NCI-H510A (cell line): ENCODE measurements at places on chromosomes 6 and 20.

- no peak for DNase-seq
Measured at GRCh38 chr6:68317366-68317765, 317.7 kb upstream of the ADGRB3 start.

- no peak for DNase-seq
Measured at GRCh38 chr6:38348371-38348770, 291.4 kb downstream of the BTBD9 start.

GRCh38 chr6:35640017-35640664 is 48.6 kb downstream of the FKBP5 start:
- no peak for DNase-seq

DNA sequence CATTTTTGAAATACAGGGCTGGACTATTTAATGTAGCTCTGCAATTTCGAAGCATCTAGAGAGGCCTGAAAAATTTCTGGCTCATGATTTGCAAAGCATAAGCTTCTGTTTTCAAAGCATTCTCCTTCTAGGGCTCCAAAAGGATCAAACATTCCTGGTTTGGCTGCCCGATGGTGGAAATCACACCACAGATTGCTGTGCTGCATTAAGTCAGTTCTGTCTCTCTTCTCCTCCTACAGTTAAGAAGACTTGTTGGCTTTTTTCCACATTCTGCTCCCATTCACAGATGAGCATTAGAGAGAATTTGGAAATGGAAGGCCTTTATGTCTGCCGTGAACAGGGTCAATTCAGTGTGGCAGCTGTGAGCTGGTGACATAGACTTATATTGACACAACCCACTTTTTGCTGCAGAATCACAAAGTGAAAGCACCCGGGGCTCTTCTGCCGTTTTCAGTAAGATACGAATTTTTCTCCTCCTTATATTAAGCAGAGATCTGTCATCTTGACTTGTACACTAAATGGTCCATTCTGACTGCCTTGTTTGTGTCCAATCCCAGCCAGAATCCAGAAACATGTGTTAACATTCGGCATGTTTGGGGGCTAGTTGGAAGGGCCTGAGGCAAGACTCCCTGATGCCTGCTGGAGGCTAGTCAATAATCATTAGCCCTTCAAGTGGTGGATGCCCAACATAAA is 330.8 kb upstream of the DEFB112 start:
- DNase-seq, result no peak

- no peak for DNase-seq
Measured at GRCh38 chr20:53792946-53793536, 199.4 kb upstream of the ZNF217 start.

- DNase-seq, result no peak
Measured at GRCh38 chr20:57061051-57061900, 205.2 kb downstream of the BMP7 start.

GRCh38 chr6:34151321-34152041 is 5.6 kb upstream of the GRM4 start:
- DNase-seq, result no peak

GRCh38 chr6:106199331-106199730 is 113.2 kb downstream of the PRDM1 start:
- no peak for DNase-seq

- DNase-seq, result no peak
Measured at GRCh38 chr6:11424395-11425034, 113.0 kb upstream of the TMEM170B start.

- DNase-seq, result no peak
Measured at GRCh38 chr6:24931718-24932691, 3.8 kb downstream of the RIPOR2 start.

DNA sequence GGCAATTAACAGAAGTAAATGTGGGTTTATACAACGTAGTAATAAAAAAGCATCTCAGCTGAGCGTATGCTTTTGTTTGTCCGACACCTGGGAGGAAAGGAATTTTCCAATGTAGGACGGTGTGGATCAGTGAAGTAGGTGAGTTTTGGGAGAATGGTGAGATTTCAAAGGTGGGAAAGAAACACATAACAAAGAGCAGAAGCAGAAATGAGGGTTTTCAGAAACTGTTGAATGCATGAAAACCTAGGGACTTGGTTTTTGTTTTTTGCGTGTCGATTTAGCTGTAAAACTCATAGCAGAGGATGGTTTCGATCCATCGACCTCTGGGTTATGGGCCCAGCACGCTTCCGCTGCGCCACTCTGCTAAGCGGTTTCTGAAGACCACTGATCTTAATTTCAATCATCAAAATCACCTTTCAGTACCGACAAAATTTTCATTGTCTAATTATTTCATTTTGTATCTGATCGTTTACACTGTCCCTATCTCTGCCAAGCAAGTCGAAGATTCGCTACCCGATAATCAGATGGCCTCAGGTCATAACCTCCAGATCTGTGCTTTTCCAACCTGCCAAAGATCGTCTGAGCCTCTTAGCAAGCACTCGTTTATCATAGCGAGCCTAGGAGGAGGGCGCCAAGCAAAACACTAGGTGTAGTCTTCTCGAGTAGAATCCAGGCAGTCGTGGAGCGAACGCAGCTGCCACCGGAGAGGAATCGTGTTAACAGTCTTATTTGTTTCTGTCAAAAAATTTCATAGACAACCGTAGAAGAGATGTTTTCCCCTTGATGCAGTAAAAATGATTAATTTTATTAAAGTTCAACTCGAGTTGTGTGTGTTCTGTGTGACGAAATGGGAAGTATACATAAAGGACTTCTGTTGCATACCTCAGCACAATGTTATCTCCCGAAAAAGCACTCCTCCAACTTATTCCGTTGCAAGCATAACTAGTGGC is 20.9 kb upstream of the POM121L2 start:
- no peak for DNase-seq

DNA sequence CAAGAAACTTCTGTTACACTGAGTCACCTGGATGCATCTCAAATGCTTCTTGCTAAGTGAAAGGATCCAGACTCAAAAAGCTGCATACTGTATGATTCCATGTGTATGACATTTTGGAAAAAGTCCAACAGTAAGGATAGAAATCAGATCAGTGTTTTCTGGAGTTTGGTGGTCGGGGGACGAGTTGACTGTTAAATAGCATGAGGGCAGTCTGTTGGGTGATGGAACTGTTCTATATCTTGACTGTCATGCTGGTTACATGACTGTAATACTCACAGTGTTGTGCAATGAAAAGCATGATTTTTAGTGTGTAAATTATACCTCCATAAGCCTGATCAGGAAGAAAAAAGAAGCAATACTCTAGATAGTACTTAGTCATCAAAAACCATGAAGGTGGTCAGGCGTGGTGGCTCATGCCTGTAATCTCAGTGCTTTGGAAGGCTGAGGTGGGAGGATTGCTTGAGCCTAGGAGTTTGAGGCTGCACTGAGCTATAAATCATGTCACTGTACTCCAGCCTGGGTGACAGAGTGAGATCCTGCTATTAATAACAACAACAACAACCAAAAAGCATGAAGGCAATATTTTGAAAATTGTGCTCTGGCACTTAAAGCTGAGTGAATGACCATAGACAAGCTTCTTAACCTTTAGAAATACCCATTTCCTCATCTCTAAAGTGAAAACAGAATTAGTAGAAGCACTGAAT is 30.5 kb upstream of the SASH1 start:
- DNase-seq, result no peak

GRCh38 chr20:45649312-45649863 is 18.3 kb upstream of the WFDC9 start:
- DNase-seq, result no peak

DNA sequence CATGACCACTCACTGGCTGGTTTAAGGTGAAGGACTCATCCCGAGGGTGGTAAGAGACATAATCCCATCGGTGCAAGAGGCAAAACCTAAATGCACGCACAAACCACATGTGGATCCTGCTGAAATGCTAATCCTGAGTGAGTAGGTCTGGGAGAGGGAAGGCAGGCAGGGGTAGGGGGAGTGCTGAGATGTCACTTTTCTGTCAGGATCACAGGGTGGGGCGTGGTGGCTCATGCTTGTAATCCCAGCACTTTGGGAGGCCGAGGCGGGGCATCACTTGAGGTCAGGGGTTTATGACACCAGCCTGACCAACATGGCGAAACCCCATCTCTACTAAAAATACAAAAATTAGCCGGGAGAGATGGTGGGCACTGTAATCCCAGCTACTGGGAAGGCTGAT is 97.7 kb upstream of the SRSF6 start:
- no peak for DNase-seq

GRCh38 chr6:14339711-14340584 is 222.4 kb downstream of the CD83 start:
- DNase-seq, result no peak

DNA sequence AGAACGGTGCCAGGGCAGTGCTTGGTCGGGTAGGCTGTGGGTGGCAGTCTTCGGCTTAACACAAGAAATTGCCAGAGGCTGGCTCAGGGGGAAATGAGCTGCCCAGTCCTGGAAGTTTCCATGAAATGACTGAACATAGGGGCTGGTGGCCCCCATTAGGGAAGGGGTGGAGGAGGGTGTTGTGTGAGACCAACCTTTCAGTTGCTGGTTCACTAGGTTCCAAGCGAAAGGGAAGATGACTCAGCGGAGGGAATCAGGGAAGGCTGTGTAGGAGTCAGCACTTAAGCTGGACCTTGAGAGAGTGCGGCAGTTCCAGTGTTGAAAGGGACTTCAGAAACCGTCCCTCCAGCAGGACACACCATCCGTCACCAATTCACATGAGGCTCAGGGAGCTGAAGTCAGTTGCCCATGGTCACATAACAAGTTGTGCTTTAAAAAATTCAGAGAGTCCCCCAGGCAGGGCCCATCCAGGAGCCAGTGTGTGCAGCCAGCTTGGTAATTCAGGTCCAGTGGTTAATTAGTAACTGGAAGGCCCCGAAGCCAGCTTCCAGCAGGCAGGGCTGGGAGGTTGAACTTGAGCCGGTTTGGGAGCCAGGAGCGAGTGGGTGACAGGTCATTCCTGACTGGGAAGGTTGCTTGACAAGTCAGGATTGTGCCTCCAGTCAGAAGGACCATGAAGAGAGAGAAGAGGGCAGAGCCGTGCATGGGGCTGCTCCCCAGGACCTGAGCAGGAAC is at the start of gene SGK2:
Gene SGK2, plus strand, starts transcription at position 616 of the 735 bp plus-strand sequence. CDS start 7,469 bp downstream, outside the sequence.
- no peak for DNase-seq

DNA sequence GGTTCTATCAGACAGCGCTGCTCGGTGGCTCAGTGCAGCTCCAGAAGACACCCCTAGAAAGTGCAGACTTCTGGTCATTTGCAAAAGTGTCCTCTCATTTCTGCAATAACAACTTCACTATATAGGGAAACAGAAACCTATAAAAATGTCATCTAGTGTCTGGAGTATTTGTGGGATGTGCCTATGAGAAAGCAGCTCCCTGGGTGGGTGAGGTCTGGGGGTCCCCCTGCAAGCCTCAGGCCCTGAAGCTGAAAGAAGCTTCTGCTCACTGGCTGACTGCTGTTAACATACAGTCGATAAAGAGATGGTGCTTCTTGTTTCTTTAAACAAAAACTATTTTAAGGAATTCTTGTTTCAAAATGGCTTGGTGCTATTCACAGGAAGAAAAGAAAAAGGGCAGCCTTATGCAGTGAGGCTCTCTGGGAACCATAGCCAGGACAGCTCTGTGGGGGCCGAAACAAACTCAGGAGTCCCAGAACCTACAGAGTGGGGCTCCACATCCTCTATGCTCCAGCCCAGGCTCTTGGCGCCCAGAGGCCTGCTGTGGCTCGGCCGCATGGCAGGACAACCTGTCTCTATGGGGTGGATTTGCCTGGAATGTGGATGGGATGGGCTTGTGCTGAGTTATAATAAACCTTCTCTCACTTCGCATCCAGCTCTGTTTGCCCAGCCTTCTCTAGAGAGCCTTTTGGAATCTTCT is 109.7 kb downstream of the BANF2 start:
- DNase-seq, result no peak
